ENCODE measurements at places on chromosomes 3 and 15. TPM values are rescaled to one million over a fixed set of nuclear protein-coding genes. Genes with fewer than 3 reads are reported as not detected.

Gene TUBGCP4
- 32.3 TPM for total RNA-seq

DNA sequence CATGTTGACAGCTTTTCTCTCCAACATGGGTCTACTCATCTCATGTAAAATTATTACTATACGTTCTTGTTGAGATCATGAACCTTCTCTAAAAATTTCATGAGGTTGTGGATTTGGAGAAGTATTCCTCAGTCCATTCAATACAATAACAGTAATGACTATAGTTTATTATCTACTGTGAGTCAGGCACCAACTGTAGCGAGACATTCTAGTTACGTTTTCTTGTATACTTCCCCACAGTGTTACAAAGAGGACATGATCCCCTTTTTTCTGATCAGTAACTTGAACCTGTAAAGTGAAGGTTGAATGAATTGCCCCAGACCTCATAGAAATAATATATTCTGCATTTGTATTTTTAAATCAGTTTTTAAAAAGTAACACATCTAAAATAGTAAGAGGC, 76.4 kb downstream of the AKAP13 start:
- ATAC-seq = peak; percentile 16

DNA sequence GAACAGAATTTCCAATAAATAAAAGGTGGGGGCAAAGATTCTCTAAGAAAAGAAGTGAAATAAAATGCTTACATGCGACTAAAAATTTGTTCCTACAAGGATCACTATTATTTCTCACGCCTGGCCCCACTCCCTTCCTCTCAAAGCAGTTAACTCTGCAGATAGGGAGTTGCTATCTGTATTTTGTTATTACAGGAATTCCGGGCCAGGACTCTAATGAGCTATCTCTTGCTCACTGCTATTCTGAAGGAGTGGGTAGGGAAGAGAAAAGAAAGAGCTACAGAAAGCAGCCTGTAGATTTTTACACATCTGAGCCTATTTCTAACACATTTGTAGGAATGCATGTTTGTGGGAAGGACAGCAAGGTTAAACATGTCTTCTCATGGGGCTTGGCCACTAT, 140.4 kb downstream of the PCCB start:
- no peak for ATAC-seq

DNA sequence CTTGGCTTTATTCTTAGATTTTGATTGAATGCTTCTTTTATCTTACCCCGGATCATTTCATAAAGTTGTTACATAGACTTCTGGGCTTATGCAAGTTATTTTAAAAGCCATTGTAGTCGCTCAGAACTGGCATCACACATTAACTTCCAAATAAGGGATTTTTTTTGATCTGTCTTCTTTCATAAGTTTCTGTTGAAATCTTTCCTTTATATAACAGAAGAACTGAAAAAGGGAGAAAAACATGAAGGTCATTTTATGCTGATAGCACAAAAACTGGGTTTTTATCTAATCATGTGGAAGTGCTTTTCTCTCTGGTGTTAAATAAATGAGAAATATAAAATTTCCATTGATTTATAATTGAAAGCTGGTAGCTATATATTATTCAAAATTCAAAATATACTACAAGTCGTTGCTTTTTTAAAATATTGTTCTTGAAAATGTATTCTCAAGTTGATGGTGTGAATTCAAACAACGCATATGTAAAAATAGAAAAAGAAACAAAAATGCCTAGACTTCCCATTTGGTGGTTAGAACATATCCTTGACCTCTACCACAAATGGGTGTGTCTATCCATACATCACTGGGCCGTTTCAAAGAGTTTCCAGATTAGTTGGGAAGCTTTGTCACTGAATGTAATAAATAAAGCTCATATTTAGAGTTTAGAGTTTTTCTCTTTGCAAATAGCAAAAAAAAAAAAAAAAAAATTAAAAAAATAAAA, 258.3 kb upstream of the ZPLD1 start:
- no peak for ATAC-seq

- no peak for ATAC-seq
These were observed 26.3 kb downstream of the TLNRD1 start for GRCh38 chr15:81026836-81027599.

- ATAC-seq = peak; percentile 39
These were observed 185.1 kb downstream of the GOLGA6L6 start for GRCh38 chr15:20356444-20356910.

Gene PTX3
- total RNA-seq = not detected

DNA sequence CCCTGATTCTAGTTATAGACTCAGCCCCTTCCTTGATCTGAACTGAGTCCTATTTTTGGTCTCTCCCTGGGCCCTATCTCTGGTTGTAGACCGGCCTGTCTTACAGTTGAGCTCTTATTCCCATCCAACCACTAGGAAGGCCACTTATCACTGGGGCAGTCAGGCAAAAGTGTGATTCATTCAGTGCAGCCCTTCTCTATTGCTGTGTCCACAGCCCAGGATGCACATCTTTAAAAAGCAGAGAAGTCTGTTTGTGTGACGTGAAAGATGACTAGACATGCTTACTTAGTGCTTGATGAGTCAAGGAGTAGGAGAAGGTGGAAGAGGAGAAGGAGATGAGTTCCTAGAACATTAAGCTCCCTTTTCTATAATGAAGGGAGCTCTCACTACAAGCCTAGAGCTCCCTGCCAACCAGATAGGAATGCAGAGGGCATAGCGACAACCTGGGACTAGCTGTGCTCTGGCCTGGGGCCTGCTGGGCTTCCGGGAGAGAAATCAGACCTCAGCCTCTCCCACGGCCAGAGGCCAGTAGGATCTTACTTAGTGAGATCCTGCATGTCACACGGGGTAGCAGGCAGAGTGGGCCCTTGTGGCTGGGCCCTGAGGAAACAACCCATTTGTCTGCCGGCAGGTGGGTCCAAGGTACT, 25.7 kb downstream of the INSYN1 start:
- ATAC-seq = no peak

DNA sequence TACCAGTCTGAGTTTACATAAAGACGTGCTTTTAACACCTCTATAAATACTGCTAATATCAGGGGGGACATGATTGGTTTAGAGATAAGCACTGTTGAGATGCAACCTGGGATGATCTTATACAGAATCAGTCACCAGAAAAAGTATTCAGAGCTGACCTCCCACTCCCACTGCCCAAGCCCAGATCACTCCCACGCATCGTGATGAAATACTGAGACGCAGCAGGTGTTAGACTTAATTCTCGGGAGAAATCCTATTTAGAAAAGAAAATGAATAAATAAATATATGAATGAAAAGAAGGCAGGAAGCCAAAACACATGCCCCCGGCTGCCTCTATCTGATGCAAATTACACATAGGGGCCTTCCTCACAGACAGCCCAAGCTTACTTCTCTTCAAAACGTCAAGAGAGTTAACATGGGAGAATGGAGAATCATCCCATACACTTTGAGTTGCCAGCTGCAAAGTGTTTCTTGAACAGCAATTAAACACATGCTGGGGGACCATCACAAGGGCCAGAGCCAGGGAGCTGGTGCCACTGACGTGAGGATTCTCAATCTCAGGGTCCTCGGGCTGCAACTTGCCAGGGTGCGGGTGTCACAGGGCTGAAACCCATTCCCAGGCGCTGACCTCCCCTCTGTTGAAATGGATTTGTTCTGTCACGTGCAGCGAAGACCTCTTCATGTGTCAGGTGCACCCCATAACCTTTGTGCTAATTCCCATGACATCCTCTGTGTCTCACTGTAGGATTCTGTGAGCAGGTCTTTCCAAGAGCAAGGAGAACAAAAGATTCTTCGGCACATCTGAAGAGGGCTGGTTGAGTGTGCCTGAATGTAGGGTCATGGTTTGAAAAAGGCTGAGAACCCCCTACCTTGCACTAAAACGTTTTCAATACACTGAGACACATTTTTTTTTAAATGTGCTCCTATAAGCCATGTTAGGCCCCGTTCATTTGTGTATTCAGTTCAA, 764.2 kb upstream of the ARRDC4 start:
- ATAC-seq = no peak

DNA sequence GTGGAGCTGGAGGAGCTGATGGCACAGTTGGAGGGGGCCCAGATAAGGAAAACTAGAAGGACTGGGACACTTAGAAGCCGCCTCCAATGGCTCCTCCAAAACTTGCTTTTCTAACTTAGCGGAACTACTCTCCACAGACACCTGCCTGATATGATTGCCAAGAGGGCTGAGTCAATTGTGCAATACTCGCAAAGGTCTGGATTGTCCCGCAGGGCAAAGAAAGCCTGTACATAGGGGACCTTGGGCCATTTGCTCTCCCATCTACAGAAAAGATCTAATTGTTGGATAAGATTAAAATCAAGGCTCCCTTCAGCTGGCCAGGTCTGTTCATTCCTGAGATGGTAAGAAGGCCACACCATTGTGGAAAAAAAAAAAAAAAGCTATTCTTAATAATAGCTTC, 69.7 kb upstream of the ATP11B start:
- ATAC-seq = no peak

GRCh38 chr15:81809543-81809942, 236.3 kb downstream of the MEX3B start:
- ATAC-seq = no peak

DNA sequence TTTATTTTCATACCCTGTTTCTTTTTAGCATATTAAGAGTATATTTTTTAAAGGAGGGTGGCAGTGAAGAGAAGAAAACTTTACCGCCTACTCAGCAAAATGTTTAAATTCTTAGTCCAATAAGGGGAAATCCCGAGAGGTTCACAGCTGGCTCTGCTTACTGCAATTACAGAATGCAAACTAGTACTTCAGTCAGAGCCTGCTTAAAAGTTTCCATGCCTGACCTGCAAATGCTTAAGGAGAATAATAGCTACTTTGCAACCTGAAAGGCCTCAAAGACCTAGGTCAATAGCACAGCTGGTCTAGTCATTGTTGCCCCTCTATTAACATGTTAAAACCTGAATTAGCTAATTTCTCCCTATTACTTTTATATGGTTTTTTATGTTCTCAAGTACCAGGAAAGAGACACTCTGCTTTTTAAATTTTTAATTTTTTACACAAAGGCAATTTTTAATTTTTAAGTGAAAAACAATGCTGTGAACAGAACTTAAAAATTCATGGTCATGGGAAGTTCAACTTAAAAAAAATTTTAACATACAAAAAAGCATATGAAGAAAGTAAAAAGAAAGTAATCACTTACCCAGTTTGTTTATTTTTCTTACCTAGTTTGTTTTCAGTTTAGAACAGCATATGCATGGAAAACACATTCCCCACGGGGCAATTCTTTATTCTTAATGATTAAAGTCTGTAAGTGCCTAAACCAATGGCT, 79.2 kb downstream of the P3H2 start:
- ATAC-seq = no peak

DNA sequence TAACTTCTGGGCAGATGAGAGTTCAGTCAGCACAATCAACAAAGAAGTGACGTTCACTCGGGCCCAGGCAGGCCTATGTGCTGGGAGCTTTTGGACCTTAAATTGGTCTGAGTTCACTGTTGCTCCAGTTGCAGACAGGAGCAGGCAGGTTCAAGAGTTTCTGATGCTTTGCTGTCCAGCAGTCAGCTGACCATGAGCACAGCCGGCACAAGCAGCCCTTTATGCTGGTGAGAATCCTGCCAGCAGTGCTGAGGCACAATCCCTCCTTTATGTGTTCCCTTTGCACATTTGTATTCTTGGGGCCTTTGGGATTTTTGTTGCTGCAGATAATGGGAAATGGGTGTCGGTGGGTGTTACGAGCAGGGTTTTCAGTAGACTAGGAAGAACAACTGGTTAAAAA, 81.2 kb upstream of the GOLGA8J start:
- no peak for ATAC-seq

DNA sequence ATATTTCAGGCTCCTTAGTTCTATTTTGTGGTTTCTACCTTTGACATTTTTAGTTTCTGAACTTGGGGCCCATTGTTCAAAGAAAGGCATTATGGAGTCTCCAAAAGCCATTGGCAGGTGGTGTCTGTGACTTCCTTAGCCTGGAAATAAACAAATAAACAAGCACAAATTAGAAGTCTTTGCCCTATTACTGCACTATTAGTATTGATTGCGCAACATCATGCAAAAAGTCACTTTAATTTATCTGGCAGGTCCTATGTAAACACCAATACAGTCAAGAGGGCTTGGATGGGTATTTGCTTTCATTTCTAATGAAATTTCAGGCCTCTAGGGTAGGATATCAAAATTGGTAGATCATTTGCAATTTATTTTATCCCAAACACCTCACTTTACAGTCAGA, 85.6 kb downstream of the LPP start:
- no peak for ATAC-seq

- ATAC-seq = no peak
These were observed 181.4 kb downstream of the OPA1 start for GRCh38 chr3:193774272-193774915.

Gene MYO5C
- 2.3 TPM for total RNA-seq

- peak; percentile 92 for ATAC-seq
These were observed 41.6 kb downstream of the NR2C2 start for GRCh38 chr3:14988988-14989394.

- no peak for ATAC-seq
These were observed 260.9 kb downstream of the TIGIT start for GRCh38 chr3:114554731-114555130.

DNA sequence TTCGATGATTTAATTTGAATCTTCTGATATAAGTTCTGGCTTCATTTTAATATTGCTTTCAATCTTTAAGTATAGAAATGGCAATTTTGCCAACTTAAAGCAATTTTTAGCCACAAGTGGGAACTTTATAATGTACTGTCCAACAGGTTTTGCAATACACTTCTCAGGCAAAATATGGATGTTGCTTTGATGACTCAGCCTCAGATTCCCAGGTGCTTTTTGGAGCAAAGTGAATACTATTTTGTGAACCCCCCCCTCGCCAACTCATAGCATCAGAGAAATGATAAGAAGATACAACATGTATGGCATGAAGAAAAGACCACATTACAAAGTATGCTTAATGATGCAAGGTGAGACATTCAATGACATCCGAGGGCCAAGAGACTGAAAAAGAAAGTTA, 158.1 kb downstream of the GABRB3 start:
- ATAC-seq = no peak

DNA sequence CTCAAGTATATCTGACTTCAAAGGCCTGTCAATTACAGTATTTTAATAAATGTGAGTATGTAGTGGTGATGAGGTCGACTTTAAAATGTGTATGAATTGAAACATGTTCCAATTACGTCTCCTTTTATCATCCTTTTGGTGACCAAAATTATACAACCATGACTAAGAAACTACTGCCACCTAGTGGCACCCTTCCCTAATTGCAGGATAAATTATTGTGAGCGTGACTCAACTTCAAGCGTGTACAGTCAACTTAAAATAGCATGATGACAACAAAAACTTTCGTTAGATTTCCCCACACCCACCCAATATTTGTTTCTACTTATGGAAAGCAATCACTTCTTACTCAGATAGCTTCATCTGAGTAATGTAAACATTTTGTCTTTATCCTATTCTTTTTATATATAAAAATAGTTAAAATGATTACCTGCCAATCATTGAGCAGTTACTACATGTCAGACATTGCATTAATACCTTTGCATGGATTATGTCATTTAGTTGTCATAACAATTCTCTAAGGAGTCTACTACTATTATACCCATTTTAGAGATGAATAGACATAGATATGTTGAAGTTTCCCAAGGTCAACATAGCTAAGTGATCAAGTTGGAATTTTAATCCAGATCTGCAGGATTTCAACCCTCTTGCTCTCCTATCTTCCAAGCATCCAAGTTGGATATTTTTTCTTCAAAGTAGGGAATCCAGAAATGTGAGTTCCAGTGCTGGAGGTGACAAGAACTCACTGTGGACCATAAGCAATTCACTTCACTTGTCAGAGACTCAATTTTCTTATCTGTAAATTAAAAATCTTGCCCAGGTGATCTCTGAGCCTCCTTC, 106.0 kb downstream of the MEX3B start:
- ATAC-seq = peak; percentile 18

Gene ST6GAL1
- 77.4 TPM for total RNA-seq

Gene TMEM212
- total RNA-seq = not detected

- peak; percentile 90 for ATAC-seq
These were observed 143.7 kb upstream of the KCNMB2 start for GRCh38 chr3:178392511-178392926.

- no peak for ATAC-seq
These were observed 176.7 kb downstream of the CHL1 start for GRCh38 chr3:373193-373779.

Gene INAFM2
- total RNA-seq = 11.0 TPM
